ENCODE measurements at places on chromosomes 7 and 10.

DNA sequence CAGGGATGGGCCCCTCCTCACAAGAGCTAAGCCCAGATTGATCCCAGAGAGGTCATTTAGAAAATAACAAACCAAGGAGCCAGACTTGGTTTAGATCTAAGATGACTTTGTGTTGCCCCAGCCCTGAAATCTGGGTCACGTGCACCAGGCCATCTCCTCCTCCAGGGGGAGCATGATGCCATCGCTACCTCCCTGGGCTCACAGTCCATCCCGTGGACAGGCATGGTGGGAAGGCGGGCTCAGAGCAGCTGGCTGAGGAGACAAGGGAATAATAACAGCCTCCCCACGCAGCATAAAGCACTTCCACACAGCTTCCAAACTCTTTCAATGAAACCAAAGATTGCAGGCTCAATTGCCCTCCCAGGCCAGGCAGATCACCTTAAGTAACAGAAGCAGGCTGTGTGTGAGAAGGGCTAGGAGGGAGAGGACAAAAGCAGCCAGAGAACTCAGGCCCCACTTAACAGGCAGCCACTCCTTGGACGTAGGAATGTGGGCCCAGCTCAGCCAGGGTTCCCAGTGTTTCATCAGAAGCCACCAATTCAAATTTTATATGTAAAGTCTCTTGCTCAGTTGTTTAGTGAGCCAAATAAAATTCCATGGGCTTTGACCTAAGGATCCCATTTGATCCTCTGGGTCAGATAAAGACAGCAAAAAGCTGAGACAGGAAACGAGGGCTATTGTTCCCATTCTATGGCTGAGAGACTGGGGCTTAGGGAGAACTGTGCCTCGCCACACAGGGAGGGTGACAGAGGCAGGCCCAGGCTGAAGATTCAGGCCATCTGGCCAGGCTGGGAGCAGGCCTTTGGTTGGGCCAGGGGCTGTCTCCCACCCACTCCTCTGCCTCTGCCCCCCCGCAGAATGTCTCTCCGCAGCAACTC, 100.2 kb downstream of the COL13A1 start:
- DNase-seq = no peak

GRCh38 chr10:988667-989545, 672 bp downstream of the GTPBP4 start:
- no peak for DNase-seq

DNA sequence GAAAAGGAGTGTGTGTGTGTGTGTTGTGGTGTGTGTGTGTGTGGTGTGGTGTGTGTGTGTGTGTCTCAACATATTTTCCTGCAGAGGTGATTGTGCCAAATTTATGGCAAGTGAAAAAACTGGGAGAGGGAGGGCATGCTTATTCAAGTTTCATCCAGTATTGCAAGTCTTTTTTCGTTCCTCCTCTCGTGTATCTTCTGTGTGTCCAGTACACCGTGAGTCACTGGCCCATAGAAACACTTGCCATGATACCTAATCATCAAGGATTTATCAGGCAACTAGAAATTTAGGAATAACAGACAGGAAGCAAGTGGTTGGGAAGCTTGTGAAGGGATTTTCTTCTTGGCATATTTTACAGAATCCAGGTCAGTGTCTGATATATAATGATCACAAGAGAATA, 820.5 kb downstream of the GATA3 start:
- DNase-seq = no peak

- DNase-seq = no peak
Observed at GRCh38 chr7:63024446-63024845, 974.2 kb upstream of the ZNF722 start.

- no peak for DNase-seq
Observed at GRCh38 chr10:67222934-67223333, 297.1 kb downstream of the LRRTM3 start.

- DNase-seq = no peak
Observed at GRCh38 chr7:21346297-21346696, 81.6 kb upstream of the SP4 start.

- DNase-seq = no peak
Observed at GRCh38 chr7:20232848-20233247, 15.7 kb upstream of the MACC1 start.

DNA sequence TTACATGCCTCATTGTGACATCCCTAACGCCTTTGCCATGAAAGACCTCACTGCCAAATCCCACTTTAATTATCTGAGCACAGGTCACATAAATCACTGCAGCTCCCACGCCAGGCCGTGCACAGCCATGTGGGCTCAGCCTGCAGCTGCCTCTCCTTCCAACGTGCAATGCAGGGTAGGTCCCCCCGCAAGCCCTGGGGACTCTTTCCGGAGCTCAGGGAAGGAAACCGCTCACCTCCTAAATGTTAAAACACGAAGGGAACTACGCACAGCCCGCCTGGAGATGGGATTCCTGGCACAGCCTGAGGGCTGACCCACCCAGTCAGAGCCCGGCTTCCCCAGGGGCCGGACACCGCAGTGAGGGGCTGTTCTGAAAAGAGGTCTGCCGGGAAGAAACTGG, 128.0 kb downstream of the MAD1L1 start:
- DNase-seq = no peak

GRCh38 chr10:96619120-96619519, 32.3 kb upstream of the TM9SF3 start:
- no peak for DNase-seq

GRCh38 chr10:49654036-49654693, 25.3 kb upstream of the C10orf53 start:
- DNase-seq = no peak
